ENCODE measurements at places on chromosomes 2 and 18. TPM values are rescaled to one million over a fixed set of nuclear protein-coding genes. Genes with fewer than 3 reads are reported as not detected.

Gene NYAP2
- total RNA-seq: not detected

Gene POTEC
- total RNA-seq: not detected

Gene MATN3
- 1.2 TPM for total RNA-seq

Gene CCDC68
- total RNA-seq: 6.0 TPM

Gene ZNF396
- total RNA-seq: 1.7 TPM
